ENCODE measurements at places on chromosomes 12 and 14. TPM values are rescaled to one million over a fixed set of nuclear protein-coding genes. Genes with fewer than 3 reads are reported as not detected.

- DNase-seq: no peak
These were observed 5.7 kb upstream of the CLEC14A start for GRCh38 chr14:38261620-38262019.

DNA sequence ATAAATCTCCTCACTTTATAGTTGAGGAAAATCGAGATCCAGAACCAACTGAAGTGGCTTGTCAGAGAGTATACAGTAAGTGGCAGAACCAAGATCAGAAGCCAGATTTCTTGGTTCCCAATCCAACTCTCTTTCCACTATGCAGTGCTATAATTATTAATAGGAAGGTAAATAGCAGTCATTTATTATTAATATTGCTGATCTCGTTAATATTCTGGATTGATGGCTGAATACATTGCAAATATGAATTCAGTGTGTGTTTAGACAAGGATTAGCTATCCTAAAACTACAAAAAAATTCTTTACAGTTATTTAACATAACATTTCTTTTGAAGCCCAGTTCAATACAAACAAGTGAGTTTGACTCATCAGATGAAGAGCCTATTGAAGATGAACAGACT lies 2.8 kb downstream of the CDKN3 start:
- no peak for DNase-seq

ABCB9 gene
- 7.6 TPM for polyA plus RNA-seq

DNA sequence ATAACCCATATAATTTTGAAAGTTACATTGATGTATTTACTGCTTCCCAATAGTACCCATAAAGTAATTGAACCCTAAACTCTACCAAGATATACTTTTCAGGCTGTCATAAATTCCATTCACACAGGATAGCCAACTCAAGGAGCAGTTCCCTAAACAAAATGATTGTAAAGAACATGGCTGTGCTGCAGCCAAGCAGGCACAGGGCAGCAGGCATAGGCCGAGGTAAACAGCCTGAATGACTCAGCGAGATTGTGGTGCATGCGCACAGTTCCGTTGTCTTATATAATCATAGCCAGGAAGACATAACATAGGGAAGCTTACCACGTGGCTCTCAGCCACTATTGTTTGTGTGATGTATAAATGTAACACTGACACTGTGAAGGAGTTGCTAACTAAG lies 344.9 kb downstream of the FSCB start:
- DNase-seq: no peak

FAM181A gene
- not detected for polyA plus RNA-seq

DNA sequence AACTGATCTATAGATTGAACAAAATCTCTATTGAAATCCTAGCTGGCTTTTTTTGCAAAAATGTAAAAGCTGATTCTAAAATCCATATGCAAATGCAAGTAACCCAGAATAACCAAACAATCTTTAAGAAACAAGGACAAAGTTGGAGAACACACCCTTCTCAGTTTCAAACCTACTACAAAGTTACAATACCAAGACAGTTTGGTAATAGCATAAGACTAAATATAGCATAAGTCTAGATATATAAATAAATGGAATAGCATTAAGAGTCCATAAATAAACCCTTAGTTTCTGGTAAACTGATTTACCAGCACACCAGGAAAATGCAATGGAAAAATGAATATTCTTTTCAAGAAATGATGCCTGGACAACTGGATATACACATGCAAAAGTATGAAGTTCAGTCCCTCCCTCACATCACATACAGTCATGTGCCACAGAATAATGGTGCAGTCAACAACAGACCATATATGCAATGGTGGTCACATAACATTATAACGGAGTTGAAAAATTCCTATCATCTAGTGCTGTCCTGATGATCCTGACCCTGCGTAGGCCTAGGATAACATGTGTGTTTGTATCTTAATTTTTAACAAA lies 94.5 kb upstream of the GRIN2B start:
- no peak for DNase-seq

PIK3C2G gene
- 0.08 TPM for polyA plus RNA-seq

SLC4A8 gene
- polyA plus RNA-seq: 3.6 TPM

DNA sequence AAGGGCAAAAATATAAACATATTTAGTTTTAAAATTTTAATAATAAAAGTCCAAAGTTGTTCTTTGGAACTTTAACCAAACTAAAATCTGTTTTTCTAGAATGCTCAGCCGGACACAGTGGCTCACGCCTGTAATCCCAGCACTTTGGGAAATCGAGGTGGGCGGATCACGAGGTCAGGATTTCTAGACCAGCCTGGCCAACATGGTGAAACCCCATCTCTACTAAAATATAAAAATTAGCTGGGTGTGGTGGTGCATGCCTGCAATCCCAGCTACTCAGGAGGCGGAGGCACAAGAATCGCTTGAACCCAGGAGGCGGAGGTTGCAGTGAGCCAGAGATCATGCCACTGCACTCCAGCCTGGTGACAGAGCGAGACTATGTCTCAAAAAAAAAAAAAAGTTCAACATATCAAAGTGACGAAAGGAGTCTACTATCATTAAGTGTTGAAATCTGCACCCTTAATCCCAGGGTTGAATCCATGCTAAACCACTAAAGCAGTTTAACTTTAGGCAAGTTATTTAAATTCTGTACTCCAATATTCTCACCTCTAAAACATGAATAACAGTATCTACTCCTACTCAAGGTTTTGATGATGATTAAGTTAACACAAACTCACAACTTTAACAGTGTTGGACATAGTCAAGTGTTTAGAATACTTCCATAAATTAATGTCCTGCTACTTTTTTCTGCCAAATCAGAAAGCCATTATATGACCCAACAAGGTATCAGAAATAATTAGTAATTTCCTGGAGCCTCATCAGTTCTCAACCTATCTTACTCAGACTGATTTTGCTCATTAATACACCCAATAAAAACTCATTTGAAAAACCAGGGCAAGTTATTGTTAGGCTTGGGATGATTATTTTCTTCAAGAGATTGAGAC lies 11.0 kb downstream of the HNRNPC start:
- DNase-seq: no peak

DPPA3 gene
- polyA plus RNA-seq: not detected

- DNase-seq: no peak
These were observed 55.9 kb upstream of the GPR68 start for GRCh38 chr14:91300283-91300895.

GRCh38 chr12:3122841-3123678 lies 45.9 kb downstream of the TSPAN9 start:
- DNase-seq: peak; percentile 74

DNA sequence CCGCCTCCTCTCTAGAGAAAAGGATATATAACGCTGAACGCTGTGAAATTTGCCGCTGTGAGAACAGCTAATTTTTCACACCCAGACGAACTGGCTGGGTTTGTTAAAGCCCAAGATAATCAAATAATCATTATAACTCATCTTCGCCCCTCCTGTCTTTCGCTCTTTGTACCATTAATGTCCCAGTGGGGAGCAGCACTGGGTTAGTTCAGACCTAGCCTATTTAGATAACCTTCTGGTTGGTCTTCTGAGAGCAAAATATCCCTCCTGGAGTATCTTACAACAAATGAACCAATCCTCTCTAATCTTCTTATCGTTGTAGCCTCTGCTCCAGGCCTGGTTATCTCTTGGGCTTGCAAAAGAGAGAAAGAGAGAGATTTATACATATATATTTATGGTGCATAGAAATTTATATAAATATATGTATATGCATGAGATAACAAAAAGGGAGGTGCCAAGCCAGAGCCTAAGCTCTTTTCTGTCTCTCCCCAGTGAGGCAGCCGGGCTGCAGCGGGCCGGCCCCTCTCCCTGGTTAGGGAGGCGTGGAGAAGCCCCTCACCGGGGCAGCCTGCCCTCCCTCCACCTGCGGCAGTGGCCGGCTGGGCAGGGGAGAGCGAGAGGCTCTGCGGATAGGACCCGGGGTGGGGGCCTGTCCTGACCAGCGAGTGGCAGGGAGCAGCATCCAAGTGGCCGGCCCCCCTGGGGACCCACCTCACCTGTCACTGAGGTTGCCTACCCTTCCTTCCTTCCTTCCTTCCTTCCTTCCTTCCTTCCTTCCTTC lies 202.0 kb upstream of the LHX5 start:
- DNase-seq: no peak

DNA sequence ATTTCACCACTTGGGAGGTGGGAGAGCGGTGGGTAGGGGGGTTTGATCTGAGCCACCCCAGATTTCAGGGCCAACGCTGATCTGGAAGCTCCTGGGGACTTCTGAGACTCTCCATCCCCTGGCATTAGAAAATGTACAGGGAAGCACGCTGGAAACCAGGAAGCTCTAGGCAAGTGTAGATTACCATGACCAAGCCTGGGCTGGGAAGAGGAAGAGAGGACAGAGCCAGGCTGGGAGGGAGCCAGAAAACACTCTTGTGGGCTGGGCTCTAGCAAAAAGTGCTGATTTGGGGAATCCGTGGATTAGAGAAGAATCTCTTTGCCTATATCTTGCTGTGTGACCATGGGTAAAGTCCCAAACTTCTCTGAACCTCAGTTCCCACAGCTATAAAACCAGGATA lies 236.7 kb downstream of the BCL11B start:
- DNase-seq: no peak

LBHD2 gene
- not detected for polyA plus RNA-seq

PRPF40B gene
- polyA plus RNA-seq: 24.3 TPM

GRCh38 chr12:26399381-26399780 lies 204.0 kb downstream of the SSPN start:
- DNase-seq: no peak

DNA sequence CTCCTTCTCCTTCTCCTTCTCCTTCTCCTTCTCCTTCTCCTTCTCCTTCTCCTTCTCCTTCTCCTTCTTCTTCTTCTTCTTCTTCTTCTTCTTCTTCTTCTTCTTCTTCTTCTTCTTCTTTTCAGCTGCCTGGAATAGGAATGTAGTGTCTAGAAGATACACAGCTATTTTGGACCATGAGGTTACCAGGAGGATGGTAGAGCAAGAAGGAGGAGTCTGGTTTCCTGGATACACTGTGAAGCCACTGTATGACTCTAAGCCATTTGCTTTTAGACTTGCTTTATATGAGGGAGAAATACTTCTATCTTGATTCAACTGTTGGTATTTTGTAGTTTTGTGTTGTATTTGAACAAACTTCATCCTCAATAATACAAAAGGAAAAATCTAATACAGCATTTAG lies 3.0 kb upstream of the MYBPC1 start:
- DNase-seq: no peak

DNA sequence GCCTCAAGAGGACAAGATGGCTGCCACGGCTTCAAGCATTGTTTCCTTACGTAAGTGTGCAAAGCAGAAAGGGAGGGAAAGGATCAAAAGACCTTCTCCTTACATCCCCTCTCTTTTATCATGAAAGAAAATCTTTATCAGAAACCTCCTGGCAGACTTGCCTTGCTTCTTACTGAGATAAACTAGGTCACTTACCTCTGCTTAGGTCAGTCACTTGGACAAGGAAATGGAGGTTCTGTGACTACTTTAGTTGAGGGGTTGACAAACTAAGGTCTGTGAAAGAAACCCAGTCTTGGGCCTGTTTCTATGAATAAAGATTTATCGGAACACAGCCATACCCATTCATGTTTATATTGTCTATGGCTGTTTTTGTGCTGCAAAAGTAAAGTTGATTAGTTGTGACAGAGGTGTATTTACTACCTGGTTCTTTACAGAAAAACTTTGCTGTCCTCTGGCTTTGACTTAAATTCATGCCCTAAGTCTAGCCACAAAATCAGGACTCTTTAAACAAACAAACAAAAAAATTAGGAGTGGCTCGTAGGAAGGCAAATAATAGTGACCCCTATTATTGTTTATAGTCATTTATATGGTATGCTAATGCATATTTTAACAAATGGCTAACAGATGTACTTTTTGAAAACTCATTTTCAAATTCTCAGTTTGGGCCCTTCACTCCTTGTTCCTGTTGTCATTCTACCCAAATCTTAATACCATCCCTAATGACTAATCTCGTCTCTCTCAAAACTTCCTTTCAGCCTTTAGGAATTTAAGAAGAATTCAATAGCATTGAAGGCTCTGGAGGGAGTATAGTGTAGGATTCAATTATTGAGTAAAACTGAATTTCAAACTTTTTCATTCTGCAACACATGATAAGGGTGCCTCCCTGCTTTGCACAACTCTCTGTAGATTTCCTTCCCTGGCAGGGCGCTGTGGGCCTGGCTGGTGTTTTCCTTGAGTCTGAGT lies 42.0 kb upstream of the ATP2B1 start:
- DNase-seq: no peak

GRCh38 chr14:92108345-92109254 lies 2.2 kb upstream of the ATXN3 start:
- DNase-seq: no peak

RASAL1 gene
- not detected for polyA plus RNA-seq

MORN3 gene
- polyA plus RNA-seq: 2.4 TPM

DNA sequence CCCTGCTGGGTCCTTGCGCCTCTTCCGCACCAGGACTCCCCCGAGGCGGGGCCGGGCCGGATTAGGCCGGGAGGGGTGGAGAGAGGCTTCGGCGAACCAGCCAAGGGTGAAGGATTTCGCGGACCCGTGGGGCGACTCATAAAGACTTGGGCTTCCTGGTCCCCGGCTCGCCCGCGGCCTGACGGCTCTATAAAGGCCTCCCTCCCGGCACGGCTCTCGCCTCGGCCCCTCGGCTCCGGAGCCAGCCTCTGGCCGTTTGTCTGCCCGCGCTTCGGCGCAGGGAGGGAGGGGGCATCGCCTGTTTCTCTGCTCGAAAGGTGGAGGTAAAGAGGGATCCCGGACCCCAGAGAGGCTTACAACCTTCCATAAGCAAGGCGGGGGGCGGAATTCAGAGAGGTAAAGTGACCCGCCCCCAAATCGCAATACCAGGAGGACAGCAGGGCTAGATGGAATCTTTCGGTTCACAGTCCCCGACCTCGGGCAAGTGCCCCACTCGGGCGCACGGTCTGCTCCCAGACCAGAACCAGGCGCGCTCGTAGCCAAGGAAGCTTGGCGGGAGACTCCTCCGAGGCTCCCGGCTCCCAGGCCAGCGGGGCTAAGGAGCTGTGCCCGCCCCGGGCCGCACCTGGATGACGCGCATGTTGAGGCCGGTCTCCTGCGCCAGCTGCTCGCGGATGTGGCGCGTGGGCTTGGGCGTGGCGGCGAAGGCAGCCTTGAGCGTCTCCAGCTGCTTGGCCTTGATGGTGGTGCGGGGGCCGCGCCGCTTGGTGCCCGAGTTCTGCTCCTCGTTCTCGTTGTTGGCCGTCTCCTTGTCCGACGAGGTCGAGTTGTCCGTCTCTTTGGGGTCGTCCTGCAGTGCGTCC lies 3.9 kb downstream of the LHX5 start:
- DNase-seq: peak; percentile 29

IL31 gene
- not detected for polyA plus RNA-seq

- no peak for DNase-seq
These were observed 3.5 kb downstream of the RDH5 start for GRCh38 chr12:55723516-55724225.

DNA sequence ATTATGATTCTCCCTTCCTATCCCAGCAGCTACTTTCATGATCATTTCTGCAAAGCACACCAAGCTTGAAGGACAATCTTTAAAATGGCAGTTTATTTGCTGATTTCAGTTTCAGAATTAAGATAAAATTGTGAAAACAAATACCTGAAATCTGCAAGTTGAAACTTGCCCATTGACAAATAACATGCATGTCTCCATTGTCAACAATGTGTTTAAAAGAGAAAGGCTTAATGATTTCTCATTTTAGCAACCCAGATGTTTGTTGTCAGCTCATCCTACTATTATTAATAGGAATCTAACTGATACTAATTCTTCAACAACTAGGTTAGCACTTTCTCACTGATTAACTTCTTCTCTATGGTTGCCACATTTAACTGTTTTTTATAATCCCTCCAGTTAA lies 474.6 kb downstream of the PRKD1 start:
- no peak for DNase-seq

- DNase-seq: peak; percentile 57
These were observed 905 bp downstream of the CISTR start for GRCh38 chr12:53750812-53751335.

CACNA1C gene
- 1.6 TPM for polyA plus RNA-seq

BHLHE41 gene
- polyA plus RNA-seq: 16.1 TPM
